ENCODE measurements at places on chromosomes 5 and 9.

DNA sequence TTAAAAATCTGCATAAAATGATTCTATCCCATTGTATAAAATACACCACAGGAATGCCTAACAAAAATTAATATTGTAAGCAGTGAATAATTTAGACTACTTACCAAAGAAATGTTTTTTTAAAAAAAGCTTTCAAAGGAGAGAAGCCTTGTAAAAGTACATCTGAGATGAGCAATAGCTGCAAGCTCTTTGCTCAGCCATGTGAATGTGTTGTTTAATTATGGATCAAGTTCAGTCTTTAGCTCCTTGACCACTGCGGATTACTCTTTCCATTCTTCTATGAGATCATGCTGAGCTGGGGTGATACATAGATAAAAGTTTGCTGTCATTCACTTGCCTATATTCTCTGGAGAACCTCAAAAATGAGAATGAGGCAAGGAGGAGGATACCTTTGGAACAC is 782.4 kb upstream of the ZNF608 start:
- DNase-seq = no peak

DNA sequence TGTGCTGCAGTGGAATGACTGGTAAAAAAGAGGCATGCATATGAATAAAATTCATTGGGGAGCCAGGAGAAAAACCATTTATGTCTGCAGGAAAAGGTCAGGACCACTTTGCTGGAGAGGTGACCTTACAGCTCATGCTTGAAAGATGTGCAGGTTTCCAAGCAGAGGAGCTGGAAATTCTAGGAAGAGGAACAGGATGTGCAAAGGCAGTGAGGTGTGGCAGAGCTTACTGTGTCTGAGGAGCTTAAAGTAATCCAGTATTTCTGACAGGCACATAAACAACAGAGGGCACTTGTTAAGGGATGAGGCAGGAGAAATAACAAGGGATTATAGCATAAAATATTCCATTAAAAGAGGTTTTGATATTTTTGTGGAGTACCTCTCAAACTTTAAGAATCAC is 203.2 kb downstream of the CD180 start:
- DNase-seq = no peak

DNA sequence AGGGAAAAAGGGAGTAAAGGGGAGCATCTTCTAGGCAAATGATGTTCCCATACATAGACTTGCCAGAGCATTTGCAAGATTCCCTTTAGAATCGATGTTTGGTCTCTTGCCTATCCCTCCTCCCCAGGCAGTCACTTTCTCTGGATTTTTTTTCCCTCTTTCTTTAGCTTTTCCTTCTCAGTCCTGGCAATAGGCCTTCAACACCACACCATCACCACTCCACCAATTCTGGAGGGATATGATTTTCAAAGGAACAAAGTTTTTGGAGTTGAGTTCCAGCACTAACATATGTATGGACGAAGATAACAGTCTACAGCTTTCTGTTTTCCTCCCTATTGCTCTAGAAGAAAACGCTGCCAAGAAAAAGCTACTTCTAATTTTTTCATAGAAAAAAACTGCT is 377.4 kb downstream of the PDE4D start:
- DNase-seq = no peak

DNA sequence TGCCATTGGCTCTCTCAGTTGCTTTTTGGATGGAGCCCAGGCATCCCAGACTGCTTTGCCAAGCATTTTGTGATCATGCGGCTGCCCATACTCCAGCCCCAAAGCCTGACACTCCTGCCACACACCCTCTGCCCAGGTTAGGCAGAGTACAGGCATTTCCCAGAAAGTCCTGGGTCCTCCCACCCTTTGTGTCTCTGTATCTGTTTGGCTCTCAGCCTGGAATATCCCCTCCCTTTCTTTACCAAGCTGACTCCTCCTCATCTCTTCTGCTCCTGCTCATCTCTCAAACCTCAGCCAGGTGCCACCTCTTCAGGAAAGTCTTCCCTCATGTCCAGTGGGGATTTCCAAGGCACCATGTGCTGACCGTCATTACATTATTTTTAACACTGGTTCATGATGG is 14.3 kb upstream of the SH3RF2 start:
- no peak for DNase-seq

DNA sequence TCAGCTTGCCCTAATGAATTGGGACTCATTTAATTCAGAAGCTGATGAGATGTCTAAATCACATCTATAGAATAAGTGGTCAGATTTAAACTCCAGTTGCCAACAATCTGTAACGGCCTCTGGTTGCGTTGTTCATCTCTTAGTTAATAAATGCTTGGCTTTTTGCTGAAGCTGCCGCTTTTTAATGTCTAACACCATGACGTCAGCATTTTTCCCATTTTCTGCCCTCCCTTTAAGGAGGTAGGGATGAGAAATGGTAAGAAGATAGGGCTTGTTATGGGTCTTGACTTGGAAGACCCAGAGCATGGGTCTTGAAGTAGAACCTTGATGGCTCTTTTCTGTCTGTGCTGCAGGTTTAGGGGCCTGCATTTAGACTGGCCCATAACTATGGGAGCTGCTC is 33.3 kb downstream of the PALM2AKAP2 start:
- DNase-seq = no peak

- no peak for DNase-seq
Observed at GRCh38 chr9:113654605-113655428, 191.3 kb downstream of the RGS3 start.

DNA sequence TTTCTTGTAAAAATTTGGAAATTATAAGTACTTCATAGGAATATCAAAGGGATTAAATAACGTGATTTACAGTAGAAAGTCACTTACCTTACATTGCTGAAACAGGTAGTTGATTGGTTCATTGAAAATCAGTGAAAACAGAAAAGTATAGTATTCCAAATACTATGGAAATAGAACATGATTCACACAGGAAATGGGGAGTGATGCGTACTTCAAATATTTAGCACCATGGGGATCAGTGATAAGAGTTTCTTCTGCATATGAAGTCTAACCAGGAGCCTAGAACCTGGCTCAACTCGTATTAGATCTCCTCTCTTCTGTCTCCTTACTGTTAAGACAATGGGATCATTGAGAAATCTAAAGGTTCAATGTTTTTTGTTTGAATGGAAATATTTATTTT is 133.3 kb downstream of the FAM174A start:
- DNase-seq = no peak

- no peak for DNase-seq
Observed at GRCh38 chr5:176856746-176857145, 42.4 kb downstream of the HK3 start.

DNA sequence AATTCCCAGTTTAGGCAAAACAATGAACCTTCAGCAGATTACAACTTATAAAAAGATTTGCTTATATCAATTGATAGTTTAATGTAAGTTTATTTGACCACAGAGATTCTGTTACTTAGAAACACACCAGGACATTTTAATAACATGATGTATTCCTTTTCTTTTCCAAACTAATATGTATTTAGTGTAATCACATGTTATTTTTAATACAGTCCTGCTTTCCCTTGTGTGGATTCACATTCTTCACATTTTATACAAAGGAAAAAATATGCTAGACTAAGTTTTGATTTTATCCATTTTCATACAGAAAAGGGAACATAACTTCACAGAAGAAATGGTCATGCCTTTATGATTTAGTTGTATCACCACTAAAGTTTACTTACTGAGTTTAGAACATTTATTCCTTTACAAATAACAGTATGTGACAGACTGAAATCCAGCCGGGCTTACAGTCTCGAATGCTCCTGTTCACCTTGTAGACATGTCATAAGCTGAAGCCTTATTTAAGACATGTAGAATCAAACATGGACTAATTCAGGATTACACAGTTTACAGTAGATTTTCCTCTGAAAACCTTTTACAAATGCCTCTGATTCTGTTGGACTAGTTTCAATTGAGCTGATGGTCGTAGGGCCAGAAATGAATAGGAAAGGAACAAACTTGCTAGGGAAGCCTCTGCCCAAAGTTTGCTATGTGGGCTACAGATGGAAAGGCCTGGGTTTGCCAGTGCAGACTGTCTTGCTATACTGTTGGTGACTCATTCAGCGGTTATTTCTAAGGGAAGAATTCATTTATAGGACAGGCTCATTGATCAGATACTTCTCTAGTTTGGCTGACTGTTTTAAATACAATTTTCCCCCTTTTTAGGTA is 6.6 kb upstream of the ASPN start:
- DNase-seq = no peak

DNA sequence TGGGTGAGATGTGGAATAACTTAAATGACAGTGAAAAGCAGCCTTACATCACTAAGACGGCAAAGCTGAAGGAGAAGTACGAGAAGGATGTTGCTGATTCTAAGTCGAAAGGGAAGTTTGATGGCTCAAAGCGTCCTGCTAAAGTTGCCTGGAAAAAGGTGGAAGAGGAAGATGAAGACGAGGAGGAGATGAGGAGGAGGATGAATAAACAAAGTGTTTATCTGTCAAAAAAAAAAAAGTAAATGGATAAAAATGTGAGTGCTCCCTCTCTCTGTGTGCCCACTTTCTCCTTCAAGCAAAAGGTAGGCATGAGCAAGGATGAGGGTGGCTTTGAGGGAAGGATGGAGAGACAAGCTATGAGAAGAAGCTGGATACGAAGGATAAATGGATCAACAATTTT is 4.2 kb upstream of the CANX start:
- no peak for DNase-seq

DNA sequence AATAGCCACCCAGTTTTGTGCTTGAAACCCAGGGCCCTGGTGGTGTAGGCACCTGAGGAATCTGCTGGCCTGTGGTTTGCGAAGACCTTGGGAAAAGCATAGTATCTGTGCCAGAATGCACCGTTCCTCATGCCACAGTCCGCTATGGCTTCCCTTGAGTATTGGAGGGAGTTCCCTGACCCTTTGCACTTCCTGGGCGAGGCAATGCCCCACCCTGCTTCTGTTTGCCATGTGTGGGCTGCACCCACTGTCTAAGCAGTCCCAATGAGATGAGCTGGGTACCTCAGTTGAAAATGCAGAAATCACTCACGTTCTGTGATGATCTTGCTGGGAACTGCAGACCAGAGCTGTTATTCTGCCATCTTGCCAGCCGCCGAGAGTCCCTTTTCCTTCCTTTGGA is 483.5 kb downstream of the AGTPBP1 start:
- DNase-seq = no peak

- DNase-seq = no peak
Observed at GRCh38 chr9:108258640-108259039, 597.1 kb downstream of the ACTL7B start.

DNA sequence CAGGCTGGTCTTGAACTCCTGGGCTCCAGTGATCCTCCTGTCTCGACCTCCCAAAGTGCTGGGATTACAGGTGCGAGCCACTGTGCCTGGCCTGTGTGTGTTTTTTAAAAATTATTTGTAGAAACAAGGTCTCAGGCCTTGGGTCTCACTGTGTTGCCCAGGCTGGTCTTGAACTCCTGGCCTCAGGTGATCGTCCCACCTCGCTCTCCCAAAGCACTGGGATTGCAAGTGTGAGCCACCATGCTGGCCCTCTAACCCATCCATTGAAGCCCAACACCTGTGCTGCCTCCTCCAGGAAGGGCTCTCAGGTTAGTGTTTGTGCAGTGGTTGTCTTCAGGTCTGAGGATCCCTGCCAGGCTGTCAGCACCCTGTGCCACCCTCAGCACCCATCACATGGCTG is 56.6 kb downstream of the CXXC5 start:
- no peak for DNase-seq

- no peak for DNase-seq
Observed at GRCh38 chr5:67809589-67809988, 406.0 kb upstream of the PIK3R1 start.

DNA sequence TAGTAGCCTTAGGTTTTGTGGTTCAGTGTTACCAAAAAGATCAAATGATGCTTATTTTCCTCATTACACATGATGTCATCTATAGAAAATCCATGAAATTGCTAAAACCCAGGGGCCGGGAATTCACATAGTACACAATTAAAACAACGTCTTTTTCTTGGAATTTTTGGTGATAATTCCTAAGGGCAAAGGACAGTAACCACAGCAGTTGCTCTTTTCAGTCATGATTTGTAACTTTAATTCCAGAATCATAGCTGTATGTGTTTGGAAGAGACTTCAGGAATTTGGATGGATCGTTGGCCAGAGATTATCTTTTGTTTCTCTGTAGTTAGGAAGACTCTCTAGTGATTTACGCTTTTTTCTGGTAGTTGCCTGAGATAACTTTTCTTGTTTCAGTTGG is 748.7 kb downstream of the TLE4 start:
- no peak for DNase-seq

GRCh38 chr5:64229163-64229774 is 63.6 kb downstream of the RNF180 start:
- no peak for DNase-seq

DNA sequence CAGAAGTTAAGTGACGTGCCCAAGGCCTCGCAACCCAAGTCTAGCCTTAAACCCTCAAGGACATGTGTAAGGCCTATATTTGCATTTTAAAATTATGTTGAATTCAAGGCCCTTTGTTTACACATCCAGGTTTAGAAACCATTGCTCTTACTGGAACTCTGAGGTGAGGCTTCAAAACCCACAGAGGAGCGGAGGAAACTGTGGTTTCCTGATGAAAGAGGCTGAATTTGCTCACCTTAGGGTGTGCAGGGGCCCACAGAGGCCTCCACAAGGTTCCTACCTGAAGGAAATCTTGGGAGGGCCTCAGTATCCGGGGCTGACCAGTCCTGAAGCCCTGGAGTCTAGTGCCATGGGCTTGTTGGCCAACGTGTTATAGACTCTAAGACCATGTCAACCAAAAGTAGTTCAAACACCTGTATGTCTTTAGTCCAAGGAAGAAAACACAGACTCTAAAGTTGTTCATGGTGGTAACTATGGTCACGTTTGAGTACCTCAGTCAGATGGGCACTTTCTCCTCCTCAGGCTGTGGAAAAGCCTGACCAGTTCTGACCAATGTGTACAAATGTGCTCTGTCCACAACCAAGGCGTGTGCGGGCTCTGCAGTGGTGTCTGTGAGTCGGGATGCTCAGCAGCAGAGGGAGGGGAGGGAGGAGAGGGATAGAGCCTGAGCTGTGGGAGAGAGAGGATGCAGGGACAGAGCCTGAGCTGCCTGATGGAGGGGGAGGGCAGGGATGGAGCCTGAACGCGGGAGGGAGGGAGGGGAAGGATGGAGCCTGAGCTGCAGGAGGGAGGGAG is 124.6 kb upstream of the ERCC6L2 start:
- no peak for DNase-seq

- no peak for DNase-seq
Observed at GRCh38 chr5:169571355-169571754, 12.2 kb upstream of the SPDL1 start.

- DNase-seq = no peak
Observed at GRCh38 chr9:84436386-84437109, 96.0 kb upstream of the SLC28A3 start.

- no peak for DNase-seq
Observed at GRCh38 chr5:104355350-104355749, 792.8 kb upstream of the NUDT12 start.

DNA sequence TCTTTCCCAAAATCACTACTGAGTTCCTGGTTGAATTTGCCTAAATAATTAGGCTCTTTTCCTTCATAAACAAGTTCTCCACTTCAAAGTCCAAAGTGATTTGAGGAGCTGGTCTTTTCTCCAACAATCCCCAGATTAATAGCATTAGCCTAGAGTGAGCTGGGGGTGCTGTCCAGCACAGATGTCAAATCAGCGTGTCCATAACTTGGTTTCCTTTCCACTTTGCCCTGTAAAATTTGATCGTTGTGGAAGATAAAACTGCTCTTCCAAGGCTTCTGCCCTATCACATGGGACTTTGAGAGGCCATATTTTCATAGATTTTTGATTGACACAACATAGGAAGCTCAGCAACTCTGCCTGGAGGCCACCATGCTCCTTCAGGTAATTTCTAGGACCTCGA is 134.7 kb upstream of the RORB start:
- no peak for DNase-seq

Data from Panc1 (cell line).